ENCODE measurements at places on chromosomes 6 and 20.

DNA sequence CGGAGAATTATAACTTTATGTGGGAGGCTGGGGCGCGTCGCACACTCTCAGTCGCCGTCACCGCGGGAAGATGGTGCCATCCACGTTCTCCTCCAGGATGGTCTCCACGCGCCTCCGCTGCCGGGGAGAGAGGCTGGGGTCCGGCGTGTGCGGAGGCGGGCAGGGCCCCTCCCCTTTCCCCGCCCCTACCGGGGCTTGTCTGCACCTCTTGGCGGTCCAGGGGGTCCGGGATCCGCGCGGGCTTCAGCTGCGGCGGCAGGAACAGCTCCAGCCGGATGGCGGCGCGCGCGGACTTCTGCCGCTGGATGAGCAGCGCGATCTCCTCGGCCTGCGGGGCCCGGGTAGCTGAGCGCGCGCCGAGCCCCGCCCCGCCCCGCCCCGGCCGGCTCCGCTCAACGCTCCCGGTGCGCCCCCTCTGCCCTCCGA is 807 bp downstream of the LKAAEAR1 start:
- DNase-seq, result peak; percentile 63

DNA sequence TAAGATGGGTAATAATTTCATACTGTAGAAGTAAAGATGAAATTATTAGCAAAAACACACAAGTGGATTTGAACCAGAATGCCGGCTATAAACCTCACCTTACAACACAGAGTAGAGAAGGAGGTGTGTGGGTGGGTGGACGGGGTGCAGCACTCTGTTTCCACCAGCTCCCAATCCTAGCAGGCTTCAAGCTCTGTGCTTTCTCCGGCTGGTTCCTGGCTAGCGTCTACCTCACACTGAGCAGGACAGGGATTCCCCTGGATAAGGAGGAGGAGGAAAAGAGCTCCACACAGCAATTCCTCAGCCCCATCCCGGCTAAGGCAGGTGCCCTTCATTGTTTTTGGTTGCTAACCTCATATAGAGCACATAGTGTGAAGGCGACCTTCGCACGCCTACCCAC is 453.3 kb downstream of the C6orf118 start:
- no peak for DNase-seq

- DNase-seq, result peak; percentile 74
Measured at GRCh38 chr6:159008656-159009288, 8.8 kb upstream of the RSPH3 start.

DNA sequence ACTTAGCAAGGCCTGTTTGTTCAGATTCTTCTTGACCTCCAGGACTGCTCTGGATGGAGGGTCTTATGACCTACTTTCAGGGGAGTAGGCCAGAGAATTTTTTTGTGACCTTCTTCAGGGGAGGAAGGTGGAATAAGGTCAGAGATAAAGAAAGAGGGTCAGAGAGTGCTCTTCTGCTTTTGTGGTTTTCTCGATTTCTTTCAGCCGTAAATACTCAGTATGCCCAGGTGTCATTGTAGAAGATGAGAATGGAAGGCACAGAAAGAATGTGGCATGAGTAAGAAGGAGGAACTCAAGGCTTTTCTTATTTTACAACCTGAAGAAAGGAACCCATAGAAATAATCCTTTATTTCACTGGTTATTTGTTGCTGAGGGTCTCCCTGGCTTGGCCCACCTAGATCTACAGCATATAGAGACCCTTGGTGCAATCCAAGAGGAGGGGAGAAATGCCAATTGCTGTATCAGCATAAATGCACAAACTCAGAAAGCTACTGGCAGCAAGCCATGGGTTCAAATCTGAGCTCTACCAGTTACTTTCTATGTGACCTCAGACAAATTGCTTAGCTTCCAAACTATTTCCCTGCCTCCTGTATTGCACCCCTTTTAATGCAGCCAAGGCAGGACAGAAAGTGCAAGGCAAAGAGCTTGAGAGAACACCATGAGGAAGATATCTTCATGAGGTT is 68.0 kb downstream of the OLIG3 start:
- no peak for DNase-seq

DNA sequence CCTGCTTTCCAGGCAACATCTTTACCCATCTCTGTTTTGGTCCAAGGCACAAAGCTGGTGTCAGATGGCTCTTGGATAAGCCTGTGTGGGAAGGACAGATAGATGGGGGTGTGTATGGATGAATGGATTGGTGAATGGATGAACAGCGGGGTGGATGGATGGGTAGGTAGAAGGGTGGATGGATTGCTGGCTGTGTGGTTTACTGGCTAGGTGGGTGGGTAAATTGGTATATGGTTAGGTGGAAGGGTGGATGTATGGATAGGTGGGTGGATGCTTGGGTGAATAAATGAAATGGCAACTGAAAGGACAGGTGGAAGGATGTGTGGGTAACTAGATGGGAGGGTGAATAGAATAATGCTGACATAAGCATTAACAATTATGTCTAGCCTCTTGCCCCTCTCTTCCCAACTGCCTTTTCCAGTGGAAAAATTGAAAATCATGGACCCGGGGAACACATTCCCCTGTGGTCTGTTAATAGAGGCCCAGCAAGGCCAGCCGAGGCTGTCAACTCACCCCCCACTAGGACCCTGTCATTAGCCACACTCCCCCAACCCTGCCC is 43.8 kb upstream of the RSPO4 start:
- no peak for DNase-seq
